ENCODE measurements at places on chromosomes 13 and 19.

DNA sequence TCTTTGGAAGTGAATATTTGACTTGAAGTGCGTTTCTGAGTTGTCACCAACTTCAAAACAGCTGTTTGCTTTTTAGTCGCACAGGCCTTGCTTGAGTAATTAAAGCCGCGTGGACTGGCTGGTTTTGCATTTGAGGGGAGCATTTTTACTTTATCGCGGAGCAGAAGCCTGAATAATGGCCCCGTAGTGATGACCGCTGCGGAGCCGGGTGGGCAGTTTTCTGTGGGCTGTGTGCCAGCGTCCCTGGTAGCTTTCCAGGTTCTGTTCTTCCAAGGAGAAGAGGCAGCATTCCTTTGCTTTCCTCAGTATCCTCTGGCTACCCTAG is 1.1 kb downstream of the NAA16 start:
- DNase-seq: peak; percentile 27

DNA sequence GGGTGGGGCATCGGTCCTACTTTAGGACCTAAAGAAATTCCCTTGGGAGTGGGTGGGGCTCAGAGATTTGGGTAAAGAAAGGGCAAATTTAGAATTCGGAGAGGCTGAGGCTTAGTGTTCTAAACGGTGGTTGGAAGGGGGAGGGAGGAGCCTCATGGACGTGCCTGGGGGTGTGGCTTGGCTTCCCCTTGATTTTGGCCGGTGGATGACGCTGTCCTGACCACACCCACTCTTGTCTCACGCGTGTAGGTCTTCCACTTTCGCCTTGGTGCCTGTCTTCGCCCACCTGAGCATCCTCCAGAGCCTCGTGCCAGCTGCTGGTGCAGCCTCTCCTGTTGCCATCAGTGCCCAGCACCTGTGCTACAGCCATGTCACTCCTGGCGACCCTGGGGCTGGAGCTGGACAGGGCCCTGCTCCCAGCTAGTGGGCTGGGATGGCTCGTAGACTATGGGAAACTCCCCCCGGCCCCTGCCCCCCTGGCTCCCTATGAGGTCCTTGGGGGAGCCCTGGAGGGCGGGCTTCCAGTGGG is 1.2 kb upstream of the NUP62 start:
- no peak for DNase-seq

- no peak for DNase-seq
Measured at GRCh38 chr19:4647676-4648644, 8.6 kb downstream of the TNFAIP8L1 start.

DNA sequence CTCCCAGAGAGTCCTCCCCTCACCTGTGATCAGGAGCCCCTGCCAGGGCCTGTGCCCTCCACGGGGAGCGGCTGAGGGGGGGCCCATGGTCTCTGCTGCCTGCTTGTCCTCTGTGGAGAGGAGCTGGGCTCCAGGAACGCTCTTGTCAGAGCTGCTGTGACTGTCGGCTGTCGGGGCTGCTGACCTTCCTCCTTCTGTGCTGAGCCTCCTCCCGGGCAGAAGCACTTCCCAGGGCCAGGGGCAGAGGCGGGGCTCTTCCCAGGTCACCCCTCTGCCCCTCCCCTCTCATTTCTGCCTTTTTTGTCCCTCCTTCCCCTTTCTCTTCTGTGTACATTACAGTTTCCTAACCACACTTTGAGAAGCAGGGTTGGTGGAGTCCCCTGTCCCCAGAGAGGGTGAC is at the start of gene CEACAM4:
TSS of gene CEACAM4 (minus strand) at position 198 of the 400 bp plus-strand sequence. CDS start at position 87, 111 bp downstream.
- no peak for DNase-seq

DNA sequence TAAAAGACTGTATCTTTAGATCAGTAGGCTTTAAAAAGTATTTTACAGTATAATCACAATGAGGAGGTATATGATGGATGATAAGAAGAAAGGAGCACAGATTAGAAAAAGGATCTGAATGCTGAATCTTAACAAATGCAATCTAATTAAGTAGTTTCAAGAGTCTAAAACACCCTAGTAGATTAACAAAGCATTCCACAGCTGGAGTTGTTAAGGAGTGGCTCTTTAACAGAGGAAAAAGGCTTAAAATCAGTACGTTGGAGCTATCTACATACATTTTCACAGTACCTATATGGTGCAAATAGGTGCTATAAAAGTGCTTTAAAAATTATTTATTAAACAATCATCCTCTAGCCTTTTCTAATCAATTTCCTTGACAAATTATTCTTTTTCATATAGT is 34.5 kb downstream of the TSC22D1 start:
- DNase-seq: no peak

DNA sequence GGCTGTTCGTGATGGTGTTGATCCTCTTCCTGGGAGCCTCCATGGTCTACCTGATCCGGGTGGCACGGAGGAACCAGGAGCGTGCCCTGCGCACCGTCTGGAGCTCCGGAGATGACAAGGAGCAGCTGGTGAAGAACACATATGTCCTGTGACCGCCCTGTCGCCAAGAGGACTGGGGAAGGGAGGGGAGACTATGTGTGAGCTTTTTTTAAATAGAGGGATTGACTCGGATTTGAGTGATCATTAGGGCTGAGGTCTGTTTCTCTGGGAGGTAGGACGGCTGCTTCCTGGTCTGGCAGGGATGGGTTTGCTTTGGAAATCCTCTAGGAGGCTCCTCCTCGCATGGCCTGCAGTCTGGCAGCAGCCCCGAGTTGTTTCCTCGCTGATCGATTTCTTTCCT is 12.2 kb upstream of the C19orf33 start:
- no peak for DNase-seq

- no peak for DNase-seq
Measured at GRCh38 chr13:62847520-62847919, 1431.9 kb upstream of the PCDH20 start.

- DNase-seq: no peak
Measured at GRCh38 chr13:89565476-89566100, 1781.9 kb upstream of the MIR17HG start.

DNA sequence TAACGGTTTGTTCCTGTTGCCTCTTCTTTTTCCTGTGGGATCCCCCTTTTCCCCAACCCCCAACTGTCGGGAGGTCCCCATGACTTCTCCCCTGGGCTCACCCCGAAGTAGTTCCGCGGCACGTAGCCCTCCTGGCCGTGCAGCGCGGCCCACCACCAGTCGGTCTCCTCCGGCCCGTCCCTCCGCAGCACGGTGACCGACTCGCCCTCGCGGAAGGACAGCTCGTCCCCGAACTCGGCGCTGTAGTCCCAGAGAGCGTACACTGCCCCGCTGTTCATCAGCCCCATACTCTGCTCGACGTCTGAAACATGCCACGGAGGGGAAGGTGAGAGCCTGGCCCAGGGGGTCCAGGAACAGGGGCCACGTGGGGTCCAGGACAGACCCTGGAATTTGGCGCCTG is 12.1 kb upstream of the ERCC2 start:
- DNase-seq: no peak

GRCh38 chr19:18441804-18442788 is 4.2 kb upstream of the ISYNA1 start:
- no peak for DNase-seq

GRCh38 chr13:87778128-87778527 is 107.0 kb downstream of the SLITRK5 start:
- DNase-seq: no peak

- DNase-seq: no peak
Measured at GRCh38 chr19:4640247-4641000, 1.1 kb downstream of the TNFAIP8L1 start.

DNA sequence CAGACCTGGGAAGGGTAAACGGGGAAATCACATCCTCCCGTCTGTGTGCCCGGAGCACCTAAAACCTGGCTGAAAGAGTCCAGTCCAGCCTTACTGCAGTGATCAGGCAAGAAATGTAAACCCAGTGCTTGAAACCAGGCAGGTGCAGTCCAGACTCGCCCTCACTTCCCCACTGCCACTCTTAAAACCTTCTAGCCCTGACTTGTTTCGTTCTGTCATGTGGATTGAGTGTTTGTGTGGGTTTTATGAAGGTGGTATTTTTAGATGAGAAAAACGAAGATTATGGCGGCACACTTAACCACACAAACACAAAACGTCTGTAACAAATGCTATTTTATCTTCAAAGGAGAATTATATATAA is 839 bp upstream of the CKAP2 start:
- no peak for DNase-seq

DNA sequence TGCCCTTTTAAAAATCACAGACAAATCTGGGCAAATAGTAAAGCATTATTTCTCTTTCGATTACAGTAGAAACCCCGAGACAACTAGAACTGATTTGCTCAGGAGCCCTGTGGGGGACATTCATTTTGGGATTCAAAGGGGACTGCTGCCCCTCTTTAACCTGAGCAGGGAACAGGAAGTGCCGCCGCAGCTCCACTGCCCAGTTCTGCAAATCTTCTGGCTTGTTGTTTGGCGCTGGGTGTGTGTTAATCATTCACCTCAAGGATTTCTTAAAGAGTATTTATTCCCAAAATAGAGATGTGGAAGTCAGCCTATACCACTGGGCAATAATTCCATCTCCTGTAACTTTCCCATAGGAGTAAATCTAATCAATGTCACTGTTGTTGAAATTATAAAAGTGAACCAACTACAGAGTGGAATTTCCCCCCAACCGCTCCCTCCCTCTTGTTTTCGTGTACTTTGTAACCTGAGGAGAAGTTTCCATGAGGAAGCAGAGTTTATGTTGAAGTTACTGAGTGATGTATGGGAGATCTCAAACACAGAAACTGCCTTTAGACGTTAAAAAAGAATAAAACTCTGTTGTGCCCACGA is 515.8 kb downstream of the KLF12 start:
- DNase-seq: no peak

GRCh38 chr19:55461974-55462626 is 658 bp upstream of the ISOC2 start:
- DNase-seq: no peak

GRCh38 chr13:27352698-27353097 is 71.7 kb upstream of the GTF3A start:
- no peak for DNase-seq

DNA sequence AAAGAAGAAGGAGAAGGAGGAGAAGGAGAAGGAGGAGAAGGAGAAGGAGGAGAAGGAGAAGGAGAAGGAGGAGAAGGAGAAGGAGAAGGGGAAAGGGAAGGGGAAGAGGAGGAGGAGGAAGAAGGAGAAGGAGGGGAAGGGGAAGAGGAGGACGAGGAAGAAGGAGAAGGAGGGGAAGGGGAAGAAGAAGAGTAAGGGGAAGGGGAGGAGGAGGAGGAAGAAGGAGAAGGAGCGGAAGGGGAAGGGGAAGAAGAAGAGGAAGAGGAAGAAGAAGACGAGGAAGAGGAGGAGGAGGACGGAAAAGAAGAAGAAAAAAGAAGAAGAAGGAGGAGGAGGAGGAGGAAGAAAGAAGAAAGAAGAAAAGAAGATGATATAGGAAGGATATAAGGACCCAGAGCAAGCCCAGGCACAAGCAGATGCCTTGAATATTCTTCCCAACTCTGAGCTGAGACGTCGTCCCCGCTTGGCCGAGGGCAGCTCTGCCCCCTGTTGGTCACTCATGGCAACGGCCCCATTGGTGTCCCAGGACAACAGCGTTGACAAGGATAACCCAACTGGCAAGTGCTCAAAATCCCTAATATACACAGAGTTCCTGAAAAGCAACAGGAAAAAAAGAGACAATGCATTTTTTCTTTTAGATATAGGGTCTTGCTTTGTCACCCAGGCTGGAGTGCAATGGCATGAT is 30.6 kb upstream of the IGSF23 start:
- DNase-seq: no peak

GRCh38 chr13:73722120-73722519 is 412.1 kb downstream of the KLF12 start:
- no peak for DNase-seq

GRCh38 chr19:51147663-51148062 is 5.6 kb downstream of the SIGLEC7 start:
- no peak for DNase-seq

DNA sequence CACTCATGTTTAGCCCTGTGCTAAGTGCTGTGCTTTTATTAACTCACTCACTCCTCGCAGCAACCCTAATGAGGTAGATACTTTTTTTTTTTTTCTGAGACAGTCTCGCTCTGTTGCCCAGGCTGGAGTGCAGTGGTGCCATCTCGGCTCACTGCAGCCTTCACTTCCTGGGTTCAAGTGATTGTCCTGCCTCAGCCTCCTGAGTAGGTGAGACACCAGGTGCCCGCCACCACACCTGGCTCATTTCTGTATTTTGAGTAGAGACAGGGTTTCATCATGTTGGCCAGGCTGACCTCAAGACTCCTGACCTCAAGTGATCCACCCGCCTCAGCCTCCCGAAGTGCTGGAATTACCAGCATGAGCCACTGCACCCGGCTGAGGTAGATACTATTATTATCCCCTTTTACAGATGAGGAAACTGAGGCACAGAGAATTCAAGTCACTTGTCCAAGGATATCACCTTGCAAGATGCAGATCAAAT is 2.5 kb downstream of the ITPKC start:
- no peak for DNase-seq

- no peak for DNase-seq
Measured at GRCh38 chr13:113748101-113748861, 10.7 kb upstream of the TMEM255B start.

GRCh38 chr19:16477311-16477710 is 5.5 kb upstream of the EPS15L1 start:
- DNase-seq: no peak

GRCh38 chr13:109274188-109274821 is 512.1 kb downstream of the IRS2 start:
- no peak for DNase-seq

DNA sequence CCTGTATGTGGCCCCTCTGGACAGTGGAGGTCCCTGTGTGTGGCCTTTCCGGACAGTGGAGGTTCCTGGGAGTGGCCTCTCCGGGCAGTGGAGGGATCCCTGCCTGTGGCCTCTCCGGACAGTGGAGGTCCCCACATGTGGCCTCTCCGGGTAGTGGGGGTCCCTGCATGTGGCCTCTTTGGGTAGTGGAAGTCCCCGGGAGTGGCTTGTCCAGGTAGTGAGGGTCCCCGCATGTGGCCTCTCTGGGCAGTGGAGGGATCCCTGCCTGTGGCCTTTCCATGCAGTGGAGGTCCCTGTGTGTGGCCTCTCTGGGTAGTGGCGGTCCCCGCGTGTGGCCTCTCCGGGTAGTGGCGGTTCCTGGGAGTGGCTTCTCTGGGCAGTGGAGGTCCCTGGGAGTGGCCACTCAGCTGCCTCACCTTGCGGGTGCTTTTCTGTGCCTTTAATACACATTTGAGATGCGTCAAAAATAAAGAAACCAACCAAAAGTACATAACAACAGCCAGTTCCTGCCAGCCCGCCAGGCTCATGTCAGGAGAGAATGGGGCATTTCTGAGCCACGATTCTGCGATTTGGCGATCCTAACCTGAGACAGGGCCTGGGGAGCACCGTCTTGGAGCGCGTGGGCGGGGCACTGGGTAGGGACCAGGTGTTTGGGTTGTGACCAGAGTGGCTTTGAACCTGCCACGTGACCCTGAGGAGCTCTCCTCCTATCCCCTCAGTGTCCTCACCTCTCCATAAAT is 194.7 kb downstream of the ZNF536 start:
- no peak for DNase-seq

- DNase-seq: no peak
Measured at GRCh38 chr19:16136185-16136999, 7.1 kb upstream of the HSH2D start.

DNA sequence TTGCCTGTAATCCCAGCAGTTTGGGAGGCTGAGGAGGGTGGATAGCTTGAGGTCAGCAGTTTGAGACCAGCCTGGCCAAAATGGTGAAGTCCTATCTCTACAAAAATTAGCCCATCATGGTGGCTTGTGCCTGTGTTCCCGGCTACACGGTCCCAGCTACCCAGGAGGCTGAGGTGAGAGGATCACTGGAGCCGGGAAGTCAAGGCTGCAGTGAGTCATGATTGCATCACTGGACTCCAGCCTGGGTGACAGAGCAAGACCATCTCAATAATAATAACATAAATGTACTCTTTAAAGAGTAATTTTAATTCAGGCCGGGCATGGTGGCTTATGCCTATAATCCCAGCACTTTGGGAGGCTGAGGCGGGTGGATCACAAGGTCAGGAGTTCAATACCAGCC is 38.7 kb downstream of the SKA3 start:
- DNase-seq: no peak

GRCh38 chr13:21383090-21383489 is 76.0 kb downstream of the ZDHHC20 start:
- DNase-seq: no peak

Measured in nucleus accumbens (tissue), 56 donors.